ENCODE measurements at places on chromosomes 5 and 9.

DNA sequence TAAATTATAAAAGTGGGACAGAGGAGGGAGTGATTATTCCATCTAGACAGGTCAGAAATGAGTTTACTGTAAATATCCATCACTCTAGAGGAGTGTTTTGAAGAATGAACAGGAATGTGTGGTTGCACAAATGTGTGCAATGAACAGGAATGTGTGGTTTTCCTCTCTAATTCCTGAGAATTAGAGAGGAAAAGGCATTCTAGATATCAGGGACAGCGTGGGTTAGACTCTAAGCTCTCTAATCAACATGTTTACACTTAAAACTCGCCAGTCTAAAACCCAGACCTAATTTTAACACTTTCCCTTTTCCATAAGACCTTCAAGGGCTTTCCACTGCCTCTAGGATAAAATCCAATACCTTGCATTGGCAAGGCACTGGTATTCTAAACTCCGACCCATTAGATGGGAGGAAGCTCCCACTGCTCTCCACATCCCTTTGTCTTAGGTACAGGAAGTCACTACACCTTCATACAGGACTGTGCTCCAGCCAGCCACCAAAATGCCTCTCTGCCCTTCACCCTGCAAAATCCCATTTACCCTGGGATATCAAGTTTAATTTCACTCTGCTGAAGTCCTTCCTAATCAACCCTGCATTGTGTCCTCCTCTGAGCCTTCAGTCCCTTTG, 67.9 kb downstream of the NFIB start:
- DNase-seq = no peak

GRCh38 chr9:121675969-121676822, 24.8 kb downstream of the DAB2IP start:
- DNase-seq = no peak

DNA sequence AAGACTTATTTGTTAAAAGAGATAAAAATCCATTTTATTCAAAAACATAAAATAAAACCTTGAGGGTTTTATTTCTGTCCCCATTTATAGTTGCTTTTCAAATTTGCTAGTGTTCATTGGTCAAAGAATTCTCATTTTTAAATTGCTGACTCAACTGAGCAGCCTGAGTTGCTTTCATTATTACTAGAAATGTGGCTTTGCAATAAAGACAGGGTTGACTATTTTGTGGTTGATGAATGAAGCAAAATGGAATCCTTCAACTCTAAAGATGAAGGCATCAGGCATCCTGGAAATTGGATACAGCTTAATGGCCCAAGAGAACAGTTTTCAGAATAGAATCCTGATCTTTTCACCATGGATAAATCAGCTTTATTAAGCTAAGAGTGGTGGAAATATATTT, 23.9 kb upstream of the PPP3R2 start:
- DNase-seq = no peak

DNA sequence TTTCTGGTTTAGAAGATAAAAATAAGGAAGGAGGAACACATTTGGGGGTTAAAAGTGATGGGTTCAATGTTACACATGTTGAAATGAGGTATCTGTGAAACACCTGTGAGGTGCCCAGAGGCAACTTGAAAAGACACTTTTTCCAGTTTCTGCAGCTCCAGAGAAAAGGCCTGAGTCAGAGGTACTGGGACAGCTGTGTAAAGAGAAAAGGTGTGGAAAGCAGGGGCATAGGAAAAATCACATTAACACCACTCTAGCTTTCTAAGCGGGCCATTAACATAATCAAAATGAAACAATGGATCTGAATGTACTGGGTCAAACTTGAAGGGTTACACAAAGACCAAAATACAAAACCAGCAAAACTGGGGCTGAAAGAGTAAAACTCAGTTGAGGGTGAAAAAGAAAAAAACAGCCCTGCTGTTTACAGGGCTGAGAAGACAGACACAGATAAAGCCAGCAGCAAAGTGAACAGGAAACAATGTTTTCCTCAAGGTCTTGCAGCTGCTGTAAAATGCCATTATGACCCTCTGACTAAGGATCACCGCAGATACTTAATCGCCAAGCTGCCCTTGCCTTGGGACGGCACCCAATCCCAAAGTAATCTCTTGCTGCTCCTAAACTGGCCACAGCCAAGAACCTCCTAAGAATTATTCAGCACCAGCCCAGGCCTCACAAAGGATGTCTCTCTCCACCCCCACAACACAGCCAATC, 104.7 kb downstream of the DROSHA start:
- DNase-seq = no peak

GRCh38 chr9:36170531-36170930, 1.3 kb downstream of the CCIN start:
- no peak for DNase-seq

- DNase-seq = peak; percentile 52
These were observed 586 bp downstream of the HMGXB3 start for GRCh38 chr5:150000990-150001659.

DNA sequence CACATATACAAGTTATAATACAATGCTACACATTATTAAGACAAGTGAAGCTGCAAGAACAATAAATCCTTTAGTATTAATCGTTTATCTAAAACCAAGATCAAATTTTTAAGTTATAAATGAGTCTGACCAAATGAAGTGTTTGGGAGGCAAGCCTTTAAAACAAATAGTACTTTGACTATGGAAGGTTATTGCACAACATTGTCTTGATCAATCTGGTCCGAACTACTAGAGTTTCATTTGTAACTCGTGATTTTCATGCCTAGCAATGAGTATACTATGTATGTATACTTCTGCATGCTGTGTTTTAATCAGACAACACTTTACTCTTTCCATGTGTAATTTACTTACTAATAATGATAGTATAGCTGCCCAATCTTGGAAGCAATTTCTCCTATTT, 87.2 kb upstream of the GOLGA1 start:
- DNase-seq = no peak

- DNase-seq = no peak
These were observed 774.2 kb upstream of the COX7C start for GRCh38 chr5:85843535-85843934.
